IMR-90 (cell line): ENCODE measurements at places on chromosomes 4 and X.

DNA sequence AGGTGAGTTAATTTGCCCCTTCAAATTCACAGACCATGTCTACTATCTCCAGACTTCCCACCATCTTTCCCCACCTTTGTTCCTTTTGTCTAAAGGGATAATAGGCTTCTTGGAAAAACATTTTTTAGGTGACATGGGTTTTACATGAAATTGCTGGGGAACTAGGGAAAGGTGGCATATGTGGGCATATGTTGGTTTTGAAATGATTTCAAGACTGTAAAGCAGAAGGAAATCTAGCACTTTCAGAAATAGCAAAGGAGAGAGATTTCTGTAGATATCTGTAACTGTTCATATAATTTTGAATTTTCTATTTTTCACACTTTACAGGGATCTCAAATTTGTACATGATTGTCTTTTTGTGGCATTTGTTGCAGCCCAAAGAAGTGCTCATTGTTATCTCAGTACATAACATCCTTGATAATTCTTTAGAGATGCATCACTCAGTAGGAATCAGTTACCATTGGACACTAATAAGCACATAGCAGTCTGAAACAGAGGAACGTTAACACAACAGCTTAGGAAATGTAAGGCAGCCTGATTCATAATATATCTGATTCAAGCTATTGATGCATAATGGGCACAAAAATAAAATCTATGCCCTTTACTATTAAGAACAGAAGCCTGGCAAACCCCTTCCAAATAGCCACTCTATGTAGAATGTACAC lies 659.7 kb downstream of the CENPC start:
- DNase-seq = no peak

GRCh38 chrX:106933538-106933961 lies 13.3 kb downstream of the CLDN2 start:
- DNase-seq = peak; percentile 52

- no peak for DNase-seq
Measured at GRCh38 chr4:1381181-1381621, 25.0 kb downstream of the NKX1-1 start.

DNA sequence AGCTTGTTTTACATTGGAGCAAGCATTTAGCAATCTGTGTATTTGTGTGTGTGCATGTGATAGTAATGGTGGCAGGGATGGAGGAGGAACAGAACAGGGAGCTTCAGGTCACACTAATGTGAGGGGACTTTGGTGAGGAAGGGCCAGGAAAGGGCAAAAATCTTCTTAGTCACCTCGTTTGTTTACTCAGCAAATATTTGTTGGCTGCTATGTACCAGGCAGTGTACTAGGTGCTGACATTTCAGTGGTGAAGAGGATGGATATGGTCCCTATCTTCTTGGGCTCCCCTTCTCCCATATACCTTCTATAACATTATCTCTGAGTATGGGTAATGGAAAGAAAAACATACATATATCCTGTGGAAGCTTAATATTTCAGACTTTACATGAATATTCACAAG lies 48.5 kb upstream of the HDAC8 start:
- no peak for DNase-seq

DNA sequence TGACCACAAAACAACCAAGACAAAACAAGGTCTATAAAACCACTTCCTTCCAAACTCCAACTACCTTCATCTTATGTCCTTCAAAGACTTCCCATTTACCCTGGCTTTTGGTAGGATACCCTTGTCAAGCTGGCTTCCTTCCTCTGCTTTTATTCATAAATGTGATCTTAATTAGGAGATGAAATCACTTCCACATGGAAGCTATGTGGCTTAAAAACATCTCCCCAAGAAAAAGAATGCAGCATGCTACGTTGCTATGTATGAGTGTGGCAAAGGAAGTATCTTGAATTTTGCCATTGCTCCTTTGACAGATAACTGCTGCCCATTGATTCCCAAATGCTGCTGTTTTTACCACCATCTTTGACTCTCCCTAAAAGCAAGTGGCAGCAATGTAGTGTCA lies 46.4 kb upstream of the VEGFD start:
- DNase-seq = no peak

GRCh38 chr4:115575851-115576250 lies 462.4 kb upstream of the NDST4 start:
- DNase-seq = no peak

- peak; percentile 6 for DNase-seq
Measured at GRCh38 chr4:40827758-40828157, 78.0 kb downstream of the NSUN7 start.

DNA sequence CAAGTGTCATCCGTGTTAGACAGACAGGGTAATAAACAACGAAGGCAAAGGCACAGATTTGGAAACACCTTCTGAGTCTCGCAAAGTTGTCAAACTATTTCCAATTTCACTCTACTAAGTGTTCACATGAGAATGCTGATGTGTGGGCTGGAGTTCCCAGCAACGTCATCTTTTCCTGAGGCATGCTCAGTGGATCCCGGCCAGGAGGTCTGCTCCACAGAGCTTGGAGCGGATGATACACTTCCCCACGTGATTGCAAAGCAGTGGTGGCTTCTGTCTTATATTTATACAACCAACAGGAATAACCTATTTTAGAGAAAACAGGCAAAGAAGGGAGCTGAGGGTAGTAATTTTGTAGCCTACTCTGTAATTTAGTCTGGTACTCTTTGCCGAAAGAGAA lies 40.1 kb upstream of the PDK3 start:
- peak; percentile 22 for DNase-seq

DNA sequence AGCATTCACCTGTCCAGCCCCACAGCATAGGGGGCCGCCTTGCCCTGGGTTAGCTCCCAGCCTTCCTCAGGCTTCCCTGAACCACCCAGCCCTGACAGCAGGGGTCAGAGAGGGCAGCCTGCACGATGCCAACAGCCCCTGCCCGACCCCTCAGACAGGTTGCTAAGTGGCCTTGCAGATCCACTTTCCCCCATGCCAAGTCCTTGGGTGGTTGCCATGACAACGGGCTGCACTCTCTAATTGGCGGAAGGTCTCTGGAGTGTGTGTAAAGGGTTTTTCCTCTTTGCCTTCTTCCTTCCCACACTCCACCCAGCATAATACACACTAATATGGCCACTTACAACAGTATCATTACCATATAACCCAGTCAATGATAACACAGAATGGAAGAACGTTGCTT lies 99.6 kb upstream of the AFAP1 start:
- DNase-seq = no peak

DNA sequence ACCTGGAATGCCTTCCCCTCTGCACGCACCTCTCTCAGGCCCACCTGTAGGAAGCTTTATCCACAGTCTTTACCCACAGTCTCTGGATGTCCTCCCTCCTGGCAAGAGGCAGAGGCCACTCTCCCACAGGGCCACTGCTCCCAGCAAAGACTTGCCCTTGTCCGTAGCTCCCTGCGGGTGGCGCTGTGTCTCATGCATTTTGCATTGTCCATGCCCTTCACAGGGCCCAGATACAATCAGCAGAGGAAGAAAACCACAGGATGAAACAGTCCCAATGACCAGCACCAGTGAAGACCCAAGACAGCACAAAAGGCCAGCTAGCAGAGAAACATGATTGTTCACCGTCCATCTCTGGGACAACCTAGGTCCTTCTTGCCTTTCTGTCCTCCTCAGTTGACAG lies 2.1 kb upstream of the NSG1 start:
- peak; percentile 2 for DNase-seq

DNA sequence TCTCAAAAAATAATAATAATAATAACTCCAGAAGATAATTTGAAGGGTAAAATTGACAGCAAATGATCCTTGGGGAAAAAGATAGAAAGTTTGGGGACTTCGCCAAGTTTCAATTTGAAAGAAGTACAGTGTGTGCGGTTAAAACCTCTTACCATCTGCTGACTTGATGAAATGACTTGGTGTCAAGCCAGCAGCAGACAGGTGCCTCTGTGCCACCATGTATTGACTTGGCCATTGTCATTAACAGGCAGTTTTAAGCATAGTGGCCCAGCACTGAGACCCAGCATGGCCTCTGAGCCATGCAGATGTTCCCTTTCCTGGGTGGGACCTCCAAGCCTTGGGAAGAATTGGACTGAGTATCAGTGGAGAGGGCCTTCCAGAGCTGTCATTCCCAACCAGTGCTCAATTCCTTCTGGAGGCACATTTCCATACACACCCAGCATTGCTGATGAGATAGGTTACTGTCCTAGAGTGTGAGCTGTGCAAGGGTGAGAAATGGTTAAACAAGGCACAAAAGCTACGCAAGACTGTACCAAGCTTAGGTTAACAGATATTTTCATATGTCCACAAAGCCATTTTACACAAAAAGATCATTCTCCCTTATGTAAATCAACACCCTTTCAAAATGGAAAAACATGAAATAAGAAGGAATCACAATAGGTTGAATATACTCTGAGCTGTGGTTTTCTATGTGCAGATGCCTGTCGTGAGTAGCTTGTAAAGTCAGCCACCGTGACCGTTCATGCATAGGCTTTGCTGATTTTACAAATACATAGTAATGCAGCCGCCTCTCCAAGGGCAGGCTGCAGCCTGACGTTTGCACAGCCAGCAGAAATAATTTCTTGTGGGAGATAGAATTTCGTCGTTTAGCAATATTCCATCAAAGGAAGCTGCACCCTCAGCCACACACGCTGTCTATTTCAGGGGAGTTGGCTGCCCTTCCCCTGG lies 59.4 kb upstream of the FBXW7 start:
- no peak for DNase-seq

DNA sequence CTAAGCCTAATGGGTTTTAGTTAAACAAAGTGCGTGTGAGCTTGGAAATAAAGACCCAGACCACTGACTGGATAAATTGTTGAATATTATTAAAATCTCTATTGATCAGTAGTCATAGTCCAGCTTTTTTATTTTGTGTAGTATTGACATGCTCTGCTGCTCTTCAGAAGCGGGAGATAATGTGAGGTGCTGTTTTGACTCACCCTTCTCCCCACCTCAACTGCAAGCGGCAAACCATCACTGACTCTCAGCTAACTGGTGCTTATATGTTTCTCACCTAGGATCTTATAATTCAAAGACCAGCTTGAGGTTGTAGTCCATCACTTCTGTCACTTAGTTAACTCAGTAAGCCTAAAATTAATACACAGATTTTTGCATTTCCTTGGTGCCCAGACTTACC lies 72.2 kb downstream of the COMMD8 start:
- DNase-seq = no peak

GRCh38 chr4:76984788-76985211 lies 35.2 kb downstream of the SEPTIN11 start:
- DNase-seq = peak; percentile 100

DNA sequence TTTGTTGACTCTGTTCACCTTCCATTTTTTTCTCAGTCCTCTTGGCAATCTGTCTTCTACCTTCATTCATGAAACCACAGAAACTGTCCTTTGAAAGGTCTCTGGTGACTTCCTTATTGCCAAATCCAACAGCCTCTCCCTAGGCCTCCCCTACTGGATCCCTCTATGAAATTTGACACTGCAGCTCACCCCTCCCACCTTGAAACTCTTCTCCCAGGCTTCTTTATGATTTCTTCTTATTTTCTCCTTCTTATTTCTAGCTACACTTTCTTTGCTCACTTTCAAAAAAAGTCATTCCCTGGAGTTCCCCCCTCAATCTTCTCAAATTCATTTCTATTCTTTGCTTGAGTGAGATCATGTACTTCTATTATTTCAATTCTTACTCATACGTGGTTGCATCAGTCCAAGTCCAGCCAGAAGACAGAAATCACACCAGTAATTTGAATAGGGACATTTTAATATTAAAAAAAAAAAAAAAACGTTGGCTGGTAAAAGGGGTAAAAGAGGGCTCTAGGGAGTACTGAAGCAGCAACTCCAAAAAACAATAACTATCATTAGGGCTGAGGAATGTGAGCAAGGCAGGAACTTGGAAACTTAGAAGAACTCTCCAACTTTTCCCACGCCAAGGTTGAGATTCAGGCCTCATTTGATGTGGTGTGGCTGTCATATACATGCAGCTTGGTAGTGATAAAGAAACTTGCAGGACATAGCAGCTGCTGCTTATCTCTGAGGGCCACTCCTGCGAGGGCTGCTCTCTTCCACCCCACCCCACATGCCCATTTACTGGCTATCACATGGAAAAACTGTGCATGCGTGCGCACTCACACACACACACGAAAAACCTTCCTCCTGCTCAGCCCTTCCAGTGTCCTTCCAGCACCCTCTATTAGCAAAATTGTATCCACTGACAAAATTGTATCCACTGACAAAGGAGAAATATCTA lies 169.8 kb upstream of the GALNT7 start:
- DNase-seq = peak; percentile 79

DNA sequence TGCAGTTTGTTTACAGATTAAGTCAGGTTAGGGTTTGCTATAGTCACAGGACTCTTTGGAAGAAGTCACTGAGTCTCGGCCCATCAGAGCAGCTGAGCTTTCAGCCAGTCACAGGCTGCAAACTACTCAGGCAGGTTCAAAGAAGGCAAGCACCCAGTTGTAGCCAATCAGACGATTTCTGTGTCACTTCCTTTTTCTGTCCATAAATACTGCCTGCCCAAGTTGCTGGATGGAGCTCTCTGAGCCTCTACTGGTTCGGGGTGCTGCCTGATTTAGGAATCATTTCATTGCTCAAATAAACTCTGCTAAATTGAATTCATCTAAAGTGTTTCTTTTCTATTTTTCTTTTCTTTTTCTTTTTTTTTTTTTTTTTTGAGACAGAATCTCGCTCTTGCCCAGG lies 7.3 kb upstream of the SH3BP2 start:
- DNase-seq = no peak

DNA sequence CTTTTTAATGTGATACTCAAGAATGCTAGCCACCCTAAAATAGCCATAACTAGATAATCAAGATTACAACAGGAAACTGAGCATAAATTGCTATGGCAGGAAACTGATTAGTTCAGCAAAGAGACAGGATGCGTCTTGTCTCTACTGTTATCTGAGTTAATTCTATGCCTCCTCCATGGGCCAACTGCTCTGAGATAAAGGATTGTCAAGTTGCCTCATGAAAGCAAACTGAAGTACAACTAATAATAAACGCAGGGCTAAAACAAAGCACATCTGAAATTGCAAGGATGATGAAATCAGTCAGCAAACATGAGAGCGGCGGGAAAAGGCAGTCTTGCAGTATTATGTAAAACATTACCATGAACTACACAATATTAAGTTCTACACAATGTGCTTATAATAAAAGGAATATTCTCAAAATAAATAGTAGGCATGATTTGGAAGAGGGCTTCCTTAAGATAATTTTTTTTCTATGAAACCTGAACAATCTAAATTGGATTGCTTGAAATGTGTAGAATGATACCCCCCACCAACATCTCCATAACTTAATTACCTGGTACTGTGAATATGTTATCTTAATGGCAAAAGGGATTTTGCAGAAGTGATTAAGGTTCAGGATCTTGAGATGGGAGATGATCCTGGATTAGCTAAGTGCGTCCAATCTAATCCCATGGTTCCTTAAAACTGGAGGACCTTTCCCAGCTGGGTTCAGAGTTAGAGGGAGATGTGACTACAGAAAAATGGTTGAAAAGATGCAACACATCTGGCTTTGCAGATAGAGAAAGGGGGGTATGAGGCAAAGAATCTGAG lies 65.9 kb downstream of the ANTXR2 start:
- DNase-seq = peak; percentile 73

- no peak for DNase-seq
Measured at GRCh38 chr4:42637867-42638266, 19.0 kb downstream of the ATP8A1 start.

DNA sequence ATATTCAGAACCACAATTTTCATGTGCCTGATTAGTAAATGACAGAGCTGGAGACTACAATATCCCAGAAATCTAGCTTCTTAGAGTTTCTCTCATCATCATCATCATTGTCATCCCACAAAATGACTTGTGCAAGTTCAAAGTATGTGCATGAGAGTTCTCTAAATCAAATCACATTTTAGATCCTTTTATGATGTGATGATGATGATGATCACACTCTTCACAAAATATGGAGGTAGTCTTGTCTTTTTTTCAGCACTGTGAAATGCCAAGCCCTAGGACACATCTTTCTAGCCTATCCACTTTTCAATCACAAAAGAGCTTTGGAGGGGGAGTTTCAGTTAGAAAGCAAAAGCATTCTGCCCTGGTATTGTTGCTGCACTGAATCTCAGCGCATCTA lies 7.4 kb downstream of the MBNL3 start:
- DNase-seq = no peak
